Temporal lobe (tissue), 4 donors: ENCODE measurements at places on chromosomes 16 and 17. TPM values are rescaled to one million over a fixed set of nuclear protein-coding genes. Genes with fewer than 3 reads are reported as not detected.

The PRSS8 gene
- not detected for total RNA-seq

The AANAT gene
- not detected for total RNA-seq

The C17orf50 gene
- total RNA-seq = not detected

The SEC14L1 gene
- total RNA-seq = 80.4 TPM

The OR1F1 gene
- total RNA-seq = 0.98 TPM

The ZG16B gene
- 0.25 TPM for total RNA-seq

The ZNF750 gene
- not detected for total RNA-seq

The RNF227 gene
- 10.8 TPM for total RNA-seq
